ENCODE measurements at places on chromosomes 7 and 10.

GRCh38 chr10:89954061-89954460 lies 252.7 kb downstream of the KIF20B start:
- DNase-seq, result no peak

DNA sequence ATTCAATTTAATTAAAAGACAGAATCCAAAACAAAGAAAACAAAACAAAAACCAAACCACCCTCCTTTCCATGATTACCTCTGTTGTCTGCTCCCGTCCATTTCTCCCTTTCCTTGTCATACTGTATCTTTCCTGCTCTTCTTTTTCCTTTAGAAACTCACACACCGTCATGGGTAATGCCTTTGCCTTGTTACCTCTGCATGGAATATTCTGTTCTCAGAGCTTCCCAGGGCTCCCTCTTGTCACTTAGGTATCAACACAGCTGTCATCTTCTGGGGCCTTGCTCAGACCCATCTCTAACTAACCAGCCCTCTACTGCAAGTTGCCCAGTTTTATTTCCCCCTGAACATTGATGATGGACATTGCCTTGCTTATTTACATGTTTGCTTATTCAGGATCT lies 30.2 kb upstream of the GIMAP8 start:
- DNase-seq, result no peak

DNA sequence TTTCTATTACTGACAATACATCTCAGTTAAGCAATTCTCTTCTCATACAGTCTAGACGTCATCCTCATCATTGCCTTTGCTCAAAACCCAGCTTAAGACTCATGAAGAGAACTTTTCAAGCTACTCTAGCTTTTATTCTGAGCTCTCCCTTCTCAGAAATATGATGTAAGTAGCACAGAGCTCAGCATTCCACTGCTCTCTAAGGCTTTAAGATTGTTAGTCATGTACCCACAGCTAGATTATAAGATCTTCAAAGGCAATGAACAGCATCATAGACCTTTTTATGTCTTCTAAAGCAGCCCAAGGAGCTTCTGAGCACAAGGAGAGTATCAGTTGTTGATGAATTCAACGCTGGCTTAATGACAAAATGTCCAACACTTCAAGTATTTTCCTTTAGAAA lies 119.3 kb downstream of the NRP1 start:
- no peak for DNase-seq

DNA sequence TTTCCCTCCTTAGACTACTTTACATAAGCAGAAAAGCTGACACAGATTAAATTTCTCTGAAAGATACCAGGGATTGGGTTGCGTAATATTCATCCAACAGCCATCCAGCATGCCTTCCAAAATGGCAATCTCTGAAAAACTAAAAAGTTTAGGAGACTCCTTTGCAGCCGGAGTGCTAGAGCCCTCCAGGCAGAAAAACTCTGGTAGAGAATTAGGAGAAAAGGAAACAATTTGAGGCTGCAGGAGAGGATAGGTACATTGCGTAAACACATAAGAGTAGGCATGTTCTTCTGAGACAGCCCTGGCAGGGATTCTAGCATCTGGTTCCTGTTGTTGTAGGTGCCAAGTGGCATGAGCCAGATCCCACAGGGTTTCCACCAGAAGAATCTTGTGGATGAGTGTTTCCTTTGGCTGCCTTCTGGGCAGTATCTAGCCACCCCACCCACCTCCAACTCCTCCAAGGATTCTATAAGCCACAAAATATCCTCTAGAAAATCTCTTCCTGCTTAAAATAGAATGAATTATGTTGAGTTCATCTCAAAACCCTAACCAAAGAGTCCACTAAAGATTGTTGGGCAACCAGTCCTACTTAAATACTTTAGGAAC lies 402.4 kb downstream of the HGF start:
- no peak for DNase-seq

DNA sequence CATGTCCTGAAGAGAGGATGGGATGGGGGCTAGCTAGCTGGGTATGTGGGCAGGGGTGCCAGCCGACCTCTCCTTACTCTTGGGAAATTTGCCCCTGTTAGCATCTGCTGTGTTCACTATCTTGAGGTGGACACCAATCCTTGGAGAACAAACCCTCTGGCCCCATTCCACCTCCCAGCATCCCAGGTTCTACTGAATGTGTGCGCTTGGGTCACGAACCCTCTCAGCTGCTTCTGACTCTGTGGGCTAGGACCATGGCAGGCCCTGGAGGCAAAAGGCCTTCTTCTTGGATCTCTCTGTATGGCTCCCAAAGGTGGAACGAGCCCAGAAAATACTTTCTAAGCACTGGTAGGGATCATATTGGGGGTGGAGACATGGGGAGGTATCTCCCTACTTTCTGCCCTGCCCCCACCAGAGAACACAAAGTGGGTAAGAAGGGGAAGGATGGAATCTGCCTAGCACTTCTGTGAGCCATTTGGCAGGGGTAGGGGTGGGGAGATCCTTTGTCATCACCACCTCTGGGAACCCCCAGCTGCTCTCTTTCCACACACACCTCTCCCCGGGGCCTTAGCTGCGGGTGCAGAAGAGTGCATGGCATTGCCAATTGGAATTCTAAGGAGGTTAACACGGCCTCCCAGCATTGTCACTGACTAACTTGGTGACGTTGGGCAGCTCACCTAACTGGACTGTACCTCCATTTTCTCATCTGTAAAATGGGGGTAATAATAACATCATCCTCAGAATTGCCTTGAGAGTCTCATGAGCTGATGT lies 7.7 kb downstream of the UNC5B start:
- DNase-seq, result no peak

GRCh38 chr10:69107699-69108098 lies 16.3 kb upstream of the VPS26A start:
- no peak for DNase-seq

- DNase-seq, result no peak
Observed at GRCh38 chr7:13751766-13752165, 237.7 kb downstream of the ETV1 start.

- no peak for DNase-seq
Observed at GRCh38 chr7:114795475-114795874, 126.4 kb upstream of the MDFIC start.

DNA sequence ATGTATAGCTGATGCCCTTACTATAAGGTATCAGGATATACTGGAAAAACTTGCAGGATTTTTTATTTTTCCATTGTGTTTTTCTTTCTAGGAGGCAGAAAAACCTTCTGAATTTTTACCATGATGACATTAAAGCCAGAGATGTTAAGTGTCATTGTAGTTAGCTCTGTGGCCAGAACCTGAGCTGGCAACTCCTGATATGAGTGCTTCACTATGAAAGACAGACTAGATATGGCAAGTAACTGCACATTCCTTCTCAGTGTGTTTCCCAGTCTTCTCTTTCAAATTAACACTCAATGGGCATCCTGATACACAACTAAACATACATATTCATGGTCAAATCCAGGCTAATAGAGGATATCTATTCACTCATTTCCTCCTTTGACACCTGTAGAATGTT lies 166.2 kb downstream of the CTTNBP2 start:
- no peak for DNase-seq

DNA sequence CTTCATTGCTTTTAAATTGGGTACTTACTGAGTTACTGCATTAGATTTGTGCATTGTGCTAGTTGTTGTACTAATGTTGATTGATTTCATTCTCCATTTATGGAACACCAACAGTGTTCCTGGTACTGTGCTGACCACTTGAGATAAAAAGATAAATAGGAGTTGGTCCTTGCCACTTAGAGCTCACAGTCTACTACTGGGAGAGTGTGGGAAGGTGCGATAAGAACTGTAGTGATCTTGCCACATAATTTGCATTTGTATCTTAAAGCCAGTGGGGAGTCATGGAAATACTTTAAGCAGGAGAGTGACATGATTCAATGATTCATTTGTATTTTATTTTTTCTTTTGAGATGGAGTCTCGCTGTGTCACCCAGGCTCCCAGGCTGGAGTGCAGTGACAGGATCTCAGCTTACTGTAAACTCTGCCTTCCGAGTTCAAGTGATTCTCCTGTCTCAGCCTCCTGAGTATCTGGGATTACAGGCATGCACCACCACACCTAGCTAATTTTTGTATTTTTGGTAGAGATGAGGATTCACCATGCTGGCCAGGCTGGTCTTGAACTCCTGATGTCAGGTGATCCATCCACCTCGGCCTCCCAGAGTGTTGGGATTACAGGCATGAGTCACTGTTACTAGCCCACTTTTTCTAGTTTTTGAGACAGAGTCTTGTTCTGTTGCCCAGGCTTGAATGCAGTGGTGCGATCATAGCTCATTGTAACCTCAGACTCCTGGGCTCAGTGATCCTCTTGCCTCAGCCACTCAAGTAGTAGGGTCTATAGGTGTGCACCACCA lies 51.2 kb upstream of the TMEM248 start:
- DNase-seq, result no peak

- no peak for DNase-seq
Observed at GRCh38 chr10:20272608-20273007, 456.4 kb downstream of the PLXDC2 start.

DNA sequence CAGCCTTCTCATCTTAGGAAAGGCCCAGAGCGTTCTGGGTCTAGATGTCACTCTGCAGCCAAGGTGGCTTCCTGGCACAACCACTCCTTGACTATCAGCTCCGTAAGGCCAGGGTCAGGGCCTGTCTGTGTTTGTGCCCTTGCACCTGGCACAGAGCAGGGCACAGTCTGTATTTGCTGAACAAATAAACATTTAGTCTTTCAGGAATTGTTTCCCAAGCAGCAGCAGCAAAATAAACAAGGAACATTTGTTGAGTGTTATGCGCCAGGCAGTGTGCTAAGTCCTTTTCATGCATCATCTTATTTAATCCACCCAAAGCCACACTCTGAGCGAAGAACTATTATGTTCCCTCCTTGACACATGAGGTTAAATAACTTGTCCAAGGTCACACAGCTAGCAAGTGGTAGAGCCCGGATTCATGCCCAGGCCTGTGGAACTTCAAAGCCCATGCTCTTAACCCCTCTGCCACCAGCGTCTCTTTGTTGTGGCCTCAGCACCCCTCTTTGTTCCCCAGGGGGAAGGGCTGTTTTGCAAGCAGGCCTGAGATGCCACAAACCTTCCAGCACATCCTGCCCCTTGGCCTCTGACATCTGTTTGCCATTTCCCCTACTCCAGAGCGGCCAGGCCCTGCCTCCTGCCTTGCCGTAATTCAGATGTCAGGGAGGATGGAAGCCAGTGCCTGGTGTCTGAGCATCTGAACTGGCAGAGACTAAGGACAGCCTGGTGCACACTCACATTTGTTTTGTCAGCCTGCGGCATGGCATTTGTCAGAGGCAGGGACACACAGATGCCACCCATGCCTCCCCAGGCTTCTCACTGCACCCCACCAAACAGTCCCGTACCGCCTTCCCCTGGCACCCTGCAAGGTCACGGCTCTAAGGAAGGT lies 325.8 kb upstream of the ZMIZ1 start:
- no peak for DNase-seq

GRCh38 chr7:7785344-7785973 lies 67.1 kb upstream of the RPA3 start:
- no peak for DNase-seq

GRCh38 chr10:71753960-71754505 lies 19.3 kb downstream of the VSIR start:
- DNase-seq, result no peak

GRCh38 chr7:139708541-139708940 lies 69.3 kb downstream of the HIPK2 start:
- no peak for DNase-seq

DNA sequence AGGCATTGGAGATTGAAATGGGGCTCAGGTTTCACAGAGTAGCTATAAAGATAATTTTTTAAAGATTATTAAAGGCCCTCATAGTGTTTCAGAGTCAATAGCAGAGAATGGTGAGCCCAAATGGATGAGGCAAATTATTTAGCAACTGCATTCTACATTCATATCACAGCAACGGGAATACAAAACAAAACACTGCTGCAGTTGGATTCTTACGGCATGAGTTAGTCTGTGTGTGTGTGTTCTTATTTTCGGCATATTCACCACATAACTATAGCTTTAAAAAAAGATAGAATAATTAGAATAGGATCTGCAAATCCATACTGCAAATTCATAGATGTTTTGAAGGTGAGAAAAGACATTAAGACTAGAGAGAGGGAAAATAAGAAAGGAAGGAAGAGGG lies 66.0 kb downstream of the SUGCT start:
- no peak for DNase-seq

DNA sequence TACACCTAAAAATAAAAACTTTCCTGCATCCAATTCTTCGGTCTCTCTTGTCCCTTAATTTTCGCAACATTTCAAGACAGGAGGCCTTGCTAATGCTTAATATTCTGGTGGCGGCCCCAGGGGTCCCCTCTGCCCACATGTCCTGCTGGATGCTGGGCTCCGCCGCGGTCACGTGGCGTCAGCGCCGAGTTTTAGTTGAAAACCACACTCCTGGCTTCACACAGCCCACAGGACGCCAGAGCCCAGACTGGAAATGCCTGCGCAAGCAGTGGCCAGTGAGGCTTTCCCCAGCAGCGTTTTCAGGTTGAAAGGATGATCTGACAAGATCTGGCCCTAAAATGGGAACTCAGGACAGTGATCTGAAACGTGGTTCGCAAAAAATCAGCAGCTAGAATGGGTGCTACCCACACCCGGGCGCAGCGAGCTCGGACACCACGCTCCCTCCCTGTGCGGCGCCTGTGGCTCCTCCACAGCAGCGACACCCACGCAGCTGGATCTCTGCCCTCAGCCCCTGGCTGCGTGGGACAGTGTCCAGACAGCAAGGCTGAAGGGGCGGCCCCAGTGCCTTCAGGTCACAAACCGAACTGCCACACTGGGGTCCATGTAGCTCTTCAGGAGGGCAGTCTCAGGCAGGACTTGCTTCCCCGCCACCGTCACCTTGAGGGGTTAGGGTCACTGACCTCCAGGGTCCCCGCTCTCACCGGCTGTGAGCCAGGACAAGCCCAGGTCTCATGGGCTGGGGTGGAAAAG lies 11.6 kb upstream of the CYREN start:
- DNase-seq, result no peak

DNA sequence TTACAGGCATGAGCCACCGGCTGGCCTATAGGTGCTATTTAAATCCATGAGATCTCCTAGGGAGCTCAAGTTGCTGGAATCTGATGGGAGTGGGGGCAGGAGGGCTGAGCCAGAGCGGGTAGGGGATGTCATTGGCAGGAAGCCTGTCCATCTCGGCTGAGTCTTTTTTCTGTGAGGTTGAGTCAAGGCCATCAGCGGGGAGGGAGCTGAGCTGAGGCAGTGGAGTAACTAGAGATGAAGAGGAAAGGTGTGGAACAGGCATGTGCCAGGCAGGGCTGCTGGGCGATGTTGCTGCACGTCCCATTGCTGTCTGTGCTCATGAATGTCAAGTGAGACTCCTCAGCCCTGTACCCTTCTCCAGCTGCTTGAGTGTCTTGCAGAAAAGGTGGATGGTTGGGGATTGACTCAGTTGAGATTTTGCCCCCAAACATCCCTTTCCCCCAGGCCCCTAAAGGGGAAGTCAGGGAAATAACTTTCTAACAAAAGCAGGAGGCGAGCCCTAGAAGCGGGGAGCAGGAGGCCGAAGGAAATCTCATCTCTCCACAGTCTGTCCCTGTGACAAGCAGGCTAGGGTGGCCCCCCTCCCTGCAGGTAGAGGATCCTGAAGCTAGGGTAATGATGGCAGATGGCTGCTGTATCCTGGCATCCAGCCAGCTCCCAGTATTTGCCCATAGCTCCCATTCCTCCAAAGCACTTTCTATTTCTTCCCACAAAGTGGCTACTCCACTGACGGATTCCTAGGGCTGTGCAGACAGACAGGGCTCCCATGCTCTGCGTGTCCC lies 5.4 kb downstream of the ATP6V1F start:
- peak; percentile 44 for DNase-seq
